ENCODE measurements at places on chromosomes 5 and 9. TPM values are rescaled to one million over a fixed set of nuclear protein-coding genes. Genes with fewer than 3 reads are reported as not detected.
A peak's percentile ranks its signal among the peaks of the same experiment; 100 is the strongest.

DNA sequence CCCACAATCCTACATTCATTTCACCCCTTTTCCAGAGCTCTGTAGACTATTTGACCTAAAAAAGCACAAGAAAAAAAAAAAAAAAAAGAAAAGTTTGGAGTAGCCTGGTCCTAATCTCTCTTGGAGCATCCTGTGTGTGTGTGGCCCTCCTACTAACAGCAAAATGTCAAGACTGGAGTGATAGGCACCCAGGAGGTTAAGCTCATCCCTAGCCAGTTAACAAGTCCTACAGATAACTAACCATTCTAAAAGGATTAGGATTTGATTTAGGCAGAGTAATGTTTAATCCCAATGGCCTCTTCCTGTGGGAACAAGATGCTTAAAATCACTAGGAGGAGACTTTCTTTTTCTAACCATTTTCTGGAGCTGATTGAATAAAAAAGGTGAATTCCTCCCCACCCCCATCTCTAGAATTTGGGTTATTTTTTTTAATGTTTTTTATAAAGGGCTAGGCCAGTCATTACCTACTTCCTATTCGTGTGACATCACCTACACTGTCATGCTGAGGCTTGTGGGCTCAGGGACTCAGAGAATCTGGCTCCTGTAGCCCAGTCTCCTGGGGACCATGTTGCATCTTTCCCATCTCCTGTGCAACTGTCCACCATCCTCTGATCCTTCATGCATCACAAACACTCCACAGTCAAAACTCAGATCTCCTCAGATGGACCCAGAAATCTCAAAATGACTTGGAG, 43.2 kb upstream of the NR3C1 start:
- no peak overlapping the region for H3K27ac ChIP-seq
- no peaks in the 10 kb centered on the region for H3K27me3 ChIP-seq
- no peaks in the 10 kb centered on the region for H3K4me1 ChIP-seq
- no peak for DNase-seq
- no peak overlapping the region for H3K4me3 ChIP-seq

DNA sequence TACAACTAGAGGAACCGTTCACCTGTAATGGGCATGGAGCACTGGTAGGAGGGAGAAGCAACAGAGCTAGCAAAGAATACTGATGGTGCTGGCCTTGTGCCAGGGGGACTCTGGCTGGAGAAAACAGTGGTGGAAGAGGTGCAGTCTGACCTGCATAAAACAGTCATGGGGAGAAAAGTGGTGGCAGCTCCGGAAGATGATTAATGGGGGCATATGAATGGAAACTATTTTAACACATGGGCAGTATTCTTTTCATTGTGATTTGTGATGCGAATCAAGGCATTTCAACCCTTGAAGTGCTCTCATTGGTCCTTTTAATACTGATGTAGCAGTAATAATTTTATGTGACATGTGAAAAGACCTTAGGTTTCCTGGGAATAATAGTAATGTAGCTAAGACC, 219.6 kb downstream of the ADAMTS6 start:
- no peaks in the 10 kb centered on the region for H3K4me1 ChIP-seq
- H3K36me3 ChIP-seq: no peaks in the 10 kb centered on the region
- H3K4me3 ChIP-seq: no peak overlapping the region
- no peak overlapping the region for H3K27ac ChIP-seq
- peak; percentile 34 for DNase-seq

- H3K4me3 ChIP-seq: no peak overlapping the region
- DNase-seq: no peak
- H3K36me3 ChIP-seq: no peaks in the 10 kb centered on the region
- H3K27ac ChIP-seq: no peak overlapping the region
Observed at GRCh38 chr5:165328846-165329245, 1823.4 kb downstream of the MAT2B start.

WDR38 gene
- total RNA-seq: not detected

- H3K4me1 ChIP-seq: peaks cover 3% of the 10 kb centered on the region
- DNase-seq: no peak
- H3K4me3 ChIP-seq: no peak overlapping the region
Observed at GRCh38 chr9:112550531-112550930, 63.9 kb downstream of the KIAA1958 start.

CNTFR gene
- 6.6 TPM for total RNA-seq

DNA sequence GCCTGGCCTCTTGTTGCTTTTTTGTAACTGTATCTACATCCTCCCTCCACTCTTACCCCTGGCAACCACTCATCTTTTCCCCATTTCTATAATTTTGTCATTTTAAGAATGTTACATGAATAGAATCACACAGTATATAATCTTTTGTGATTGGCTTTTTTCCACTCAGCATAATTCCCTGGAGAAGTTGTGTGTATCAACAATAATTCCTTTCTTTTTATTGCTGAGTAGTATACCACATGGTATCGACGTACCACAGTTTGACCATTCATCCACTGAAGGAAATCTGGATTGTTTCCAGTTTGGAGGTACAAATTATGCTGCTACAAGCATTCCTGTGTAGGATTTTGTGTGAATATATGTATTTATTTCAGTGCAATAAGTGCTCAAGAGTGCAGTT, 21.7 kb upstream of the ENTREP1 start:
- DNase-seq: no peak
- H3K27ac ChIP-seq: no peak overlapping the region
- no peak overlapping the region for H3K4me3 ChIP-seq
- no peaks in the 10 kb centered on the region for H3K27me3 ChIP-seq
- no peaks in the 10 kb centered on the region for H3K4me1 ChIP-seq
